Cardiac septum (tissue), 1 donor: ENCODE measurements at places on chromosomes 4 and X. TPM values are rescaled to one million over a fixed set of nuclear protein-coding genes. Genes with fewer than 3 reads are reported as not detected.

GRCh38 chr4:53717064-53717549 is 125.8 kb upstream of the LNX1 start:
- no peak for DNase-seq

DNA sequence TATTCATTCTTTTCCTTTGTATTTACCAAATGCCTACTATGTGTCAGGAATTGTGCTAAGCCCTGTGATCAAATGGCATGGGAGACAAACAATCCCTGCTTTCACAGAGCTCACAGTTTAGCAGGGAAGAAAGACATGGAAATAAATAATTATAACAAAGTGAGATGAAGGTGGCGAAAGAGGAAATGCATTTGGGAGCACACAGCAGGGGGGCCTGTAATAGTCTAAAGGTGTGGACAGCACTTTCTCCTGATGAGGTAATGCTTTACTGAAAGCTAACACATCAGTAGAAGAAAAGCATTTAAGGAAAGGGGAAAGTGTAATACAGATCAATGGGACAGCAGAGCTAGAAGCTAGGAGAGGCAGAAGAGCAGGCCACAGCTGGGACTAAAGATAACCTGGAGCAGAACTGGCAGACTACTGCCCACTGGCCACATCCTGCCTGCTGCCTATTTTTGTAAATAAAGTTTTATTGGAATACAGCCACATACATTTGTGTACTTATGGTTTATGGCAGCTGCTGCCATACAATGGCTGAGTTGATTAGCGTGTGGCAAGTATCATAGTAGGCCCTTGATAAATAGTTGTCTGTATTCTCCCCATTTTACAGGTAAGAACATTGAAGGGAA is 67.1 kb upstream of the TAPT1 start:
- DNase-seq: no peak

- DNase-seq: no peak
Observed at GRCh38 chr4:4823621-4824162, 35.8 kb upstream of the MSX1 start.

Gene MAGEB16
- total RNA-seq: not detected
